ENCODE measurements at places on chromosomes 3 and 15.

GRCh38 chr3:69737392-69737791 is 1.9 kb upstream of the MITF start:
- DNase-seq: no peak

DNA sequence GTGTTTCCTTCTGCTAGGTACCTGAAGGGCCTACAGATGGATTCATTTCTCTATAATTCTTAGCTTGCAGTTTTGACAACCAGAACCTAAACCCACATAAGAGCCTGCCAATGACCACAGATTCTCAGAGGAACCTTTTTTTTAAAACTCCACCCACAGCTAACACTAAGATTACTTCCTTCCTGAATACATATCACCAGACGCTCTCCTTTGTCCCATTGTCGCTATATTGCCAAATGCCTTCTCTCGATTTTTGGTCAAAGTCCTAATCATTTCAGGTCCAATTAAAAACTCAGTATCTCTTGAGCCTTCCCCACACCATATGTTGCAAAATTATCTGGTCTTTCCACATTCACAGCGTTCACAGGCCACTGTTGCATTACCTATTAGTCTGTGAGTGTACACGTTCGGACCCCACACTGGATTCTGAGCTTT is 12.4 kb downstream of the ZNF710 start:
- DNase-seq: no peak

DNA sequence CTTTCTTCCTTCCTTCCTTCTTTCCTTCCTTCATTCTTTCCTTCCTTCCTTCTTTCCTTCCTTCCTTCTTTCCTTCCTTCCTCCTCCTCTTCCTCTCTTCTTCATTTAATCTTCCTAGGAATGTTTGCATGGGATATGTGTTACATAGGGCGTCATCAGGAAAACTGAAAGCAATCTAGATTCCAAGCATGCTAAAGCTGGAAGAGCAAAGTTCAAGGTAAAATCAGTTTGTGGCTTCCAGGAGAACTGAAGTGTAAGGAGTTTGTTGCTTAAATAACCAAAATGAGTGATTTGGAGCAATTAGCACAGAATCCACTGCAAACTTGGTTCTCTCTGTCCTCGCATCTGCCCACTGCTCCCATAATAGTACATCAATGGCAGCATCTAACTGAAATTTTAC is 716.2 kb downstream of the GBE1 start:
- DNase-seq: no peak

DNA sequence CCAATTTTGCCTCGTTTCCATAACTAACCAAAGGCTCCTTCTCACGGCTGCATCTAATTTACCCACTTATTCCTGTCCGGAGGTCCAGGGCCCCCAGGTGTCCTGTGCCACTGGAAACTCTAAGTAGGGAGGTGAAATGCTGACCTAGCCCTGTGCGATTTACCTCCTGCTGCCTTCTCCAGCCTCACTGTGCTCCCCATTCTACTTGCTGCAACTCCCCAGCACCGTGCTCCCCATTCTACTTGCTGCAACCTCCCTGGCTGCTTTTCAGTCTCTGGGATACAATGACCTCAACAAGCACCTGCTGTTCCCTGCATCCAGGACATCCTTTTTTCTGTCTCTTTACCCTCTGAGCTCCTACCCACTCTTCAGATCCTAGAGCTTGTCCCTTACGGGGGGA is 254.7 kb upstream of the PROK2 start:
- DNase-seq: no peak

- no peak for DNase-seq
Measured at GRCh38 chr3:58342676-58343075, 10.0 kb downstream of the PXK start.

DNA sequence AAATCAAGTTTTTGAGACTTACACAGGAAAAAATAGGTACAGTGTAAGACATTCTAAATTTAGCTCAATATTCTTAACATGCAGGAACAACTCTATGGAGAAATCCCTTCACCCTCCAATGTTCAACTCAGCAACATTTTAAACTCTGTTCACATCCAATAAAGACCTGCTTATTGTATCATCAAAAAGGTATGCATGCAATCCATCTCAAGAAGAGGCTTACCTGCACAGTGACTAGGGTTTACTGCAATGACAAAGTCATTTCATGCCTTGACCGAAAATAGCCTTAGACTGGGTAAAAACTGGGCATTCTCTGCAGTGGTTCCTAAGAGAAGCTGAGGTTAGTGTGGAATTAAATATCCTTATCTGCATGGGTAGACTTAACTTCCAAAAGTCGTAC is 80.5 kb downstream of the MAGI1 start:
- DNase-seq: no peak

- DNase-seq: peak; percentile 1
Measured at GRCh38 chr3:98657457-98657856, 64.0 kb upstream of the CPOX start.

DNA sequence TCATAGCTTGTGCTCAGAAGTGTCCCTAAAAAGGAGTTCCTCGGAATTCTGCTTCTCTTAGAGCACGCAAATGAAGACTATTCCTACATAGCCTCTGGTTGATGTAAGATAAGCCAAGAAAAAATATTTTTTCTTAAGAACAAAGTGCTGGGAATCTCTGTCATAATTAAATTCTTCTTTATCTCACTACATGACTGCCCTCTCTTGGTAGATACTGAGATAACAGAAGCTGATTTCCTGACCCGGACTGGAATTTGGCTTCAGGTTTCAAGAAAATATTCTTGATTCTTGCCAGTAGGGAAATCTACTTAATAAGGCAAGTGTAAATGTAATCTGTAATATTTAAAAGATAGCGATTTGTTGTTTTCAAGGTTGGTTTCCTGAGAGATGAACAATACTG is 31.3 kb upstream of the SETMAR start:
- DNase-seq: no peak

- no peak for DNase-seq
Measured at GRCh38 chr3:77052051-77052501, 12.2 kb downstream of the ROBO2 start.

DNA sequence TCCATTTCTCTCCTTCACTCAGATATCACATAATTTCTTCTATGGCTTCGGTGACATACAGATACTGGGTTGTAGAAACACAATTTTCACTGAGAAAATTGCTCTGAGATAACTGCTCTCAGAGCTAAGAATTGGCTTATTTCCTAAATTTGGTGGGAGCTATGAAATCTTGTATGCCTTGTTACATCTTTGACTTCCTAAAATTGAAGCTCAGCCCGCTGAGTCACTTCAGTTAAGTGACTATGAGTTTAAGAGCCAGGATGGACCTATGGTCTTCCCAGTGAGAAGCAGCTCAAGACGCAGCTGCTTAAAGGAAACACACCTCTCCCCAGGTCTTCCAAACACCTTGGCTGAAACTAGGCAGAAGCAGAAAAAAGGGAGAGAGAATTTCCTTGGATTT is 56.4 kb downstream of the EFHB start:
- DNase-seq: no peak
